ENCODE measurements at places on chromosomes 5 and 9.

GRCh38 chr5:142512043-142513042 is 173.5 kb downstream of the FGF1 start:
- DNase-seq = no peak

DNA sequence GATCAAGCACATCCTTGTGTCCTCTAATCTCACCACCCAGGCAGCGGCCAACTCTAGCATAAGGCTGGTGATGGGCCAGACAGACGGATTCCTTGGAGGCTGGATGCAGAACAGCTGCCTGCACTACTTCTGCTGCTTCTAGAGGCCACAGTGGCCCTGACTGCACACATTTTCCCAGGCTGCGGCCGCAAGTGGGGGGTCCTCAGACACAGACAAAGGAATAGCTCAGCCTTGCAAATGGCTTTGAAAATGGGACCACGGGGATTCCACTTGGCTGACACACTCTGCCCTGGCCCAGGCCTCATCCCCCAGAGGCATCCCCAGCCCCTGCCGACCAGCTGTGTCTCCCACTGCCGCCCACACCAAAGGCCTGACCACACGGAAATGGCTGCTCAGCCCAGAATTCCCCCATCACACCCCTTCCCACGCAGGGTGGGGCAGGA is 540.8 kb downstream of the BNC2 start:
- DNase-seq = no peak

- DNase-seq = no peak
Observed at GRCh38 chr5:3593771-3594509, 1.7 kb upstream of the IRX1 start.

DNA sequence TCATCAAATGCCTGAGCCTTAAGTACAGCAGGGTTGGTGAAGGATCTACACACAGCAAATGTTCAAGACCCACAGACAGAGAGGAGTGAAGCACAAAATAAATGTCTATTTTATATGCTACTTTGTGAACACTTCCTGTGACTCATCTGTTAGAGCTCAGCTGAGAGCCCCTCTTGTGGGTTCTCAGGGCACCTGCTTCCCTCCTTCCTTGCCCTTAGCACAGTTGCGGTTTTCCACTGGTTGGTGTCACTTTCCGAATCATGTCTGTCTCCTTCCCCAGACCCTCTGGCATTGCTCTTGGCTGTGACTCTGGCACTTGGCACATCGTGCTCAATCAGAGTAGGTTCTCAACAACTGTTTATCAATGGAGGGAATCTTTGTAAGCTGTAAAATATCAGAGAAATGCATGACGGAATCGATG is 128.5 kb upstream of the STC2 start:
- DNase-seq = no peak

DNA sequence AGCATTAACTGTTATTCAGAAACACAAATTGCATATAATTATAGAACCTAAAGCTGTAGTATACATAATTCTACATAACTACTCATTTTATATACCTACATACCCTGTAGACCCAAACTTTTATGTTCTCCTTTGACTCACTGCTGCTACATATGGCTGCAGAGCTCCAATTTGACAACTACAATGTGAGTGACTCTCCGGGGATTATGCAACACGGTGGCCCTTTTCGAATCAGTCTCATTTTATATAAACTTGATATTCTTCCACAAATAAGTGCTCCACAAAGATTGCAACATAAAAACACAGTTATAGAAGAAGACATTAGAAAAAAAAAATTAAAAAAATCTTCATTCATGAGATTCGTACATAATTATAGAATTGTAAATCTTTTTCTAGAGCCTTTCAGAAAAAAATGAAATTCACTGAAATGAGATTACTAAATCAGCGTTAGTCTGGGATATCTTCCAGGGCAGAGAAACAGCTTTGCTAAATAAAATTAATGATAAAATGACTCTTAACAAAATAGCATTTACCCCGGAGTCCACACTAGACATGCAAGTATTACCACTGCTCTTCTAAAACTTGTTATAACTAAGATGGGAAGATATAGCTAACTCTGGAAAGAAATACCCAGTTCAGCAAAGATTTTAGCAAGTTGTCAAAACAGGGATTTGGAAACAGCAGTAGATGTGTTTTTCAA is 52.6 kb downstream of the SRFBP1 start:
- DNase-seq = no peak

- DNase-seq = no peak
Observed at GRCh38 chr5:26569241-26569928, 469.0 kb downstream of the CDH9 start.
